A549 (cell line): ENCODE measurements at places on chromosomes 1 and 21.

GRCh38 chr1:193463326-193463932 is 277.0 kb upstream of the B3GALT2 start:
- DNase-seq, result no peak

GRCh38 chr1:215526147-215526845 is 40.8 kb upstream of the KCTD3 start:
- DNase-seq, result no peak

DNA sequence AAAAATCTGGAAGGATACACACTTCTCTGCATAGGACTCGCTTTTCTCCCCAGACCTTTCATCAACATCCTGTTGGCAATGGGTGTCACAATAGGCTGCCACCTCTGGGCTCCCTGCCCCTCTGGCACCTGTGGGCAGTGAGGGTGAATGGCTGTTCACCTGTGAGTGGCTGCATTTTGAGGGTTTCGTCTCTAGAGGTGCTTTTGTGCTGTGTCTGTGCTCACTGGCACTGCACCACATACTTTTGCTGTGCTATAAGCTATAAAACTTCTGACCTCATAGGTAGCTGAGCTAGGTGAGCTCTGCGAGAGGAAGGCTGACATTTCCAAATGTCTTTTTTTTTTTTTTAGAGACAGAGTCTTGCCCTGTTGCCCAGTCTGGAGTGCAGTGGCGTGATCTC is 35.9 kb downstream of the SLC30A1 start:
- DNase-seq, result no peak

- no peak for DNase-seq
Measured at GRCh38 chr21:41653243-41653953, 113.5 kb downstream of the RIPK4 start.
